ENCODE measurements at places on chromosomes 5 and 9. TPM values are rescaled to one million over a fixed set of nuclear protein-coding genes. Genes with fewer than 3 reads are reported as not detected.

DNA sequence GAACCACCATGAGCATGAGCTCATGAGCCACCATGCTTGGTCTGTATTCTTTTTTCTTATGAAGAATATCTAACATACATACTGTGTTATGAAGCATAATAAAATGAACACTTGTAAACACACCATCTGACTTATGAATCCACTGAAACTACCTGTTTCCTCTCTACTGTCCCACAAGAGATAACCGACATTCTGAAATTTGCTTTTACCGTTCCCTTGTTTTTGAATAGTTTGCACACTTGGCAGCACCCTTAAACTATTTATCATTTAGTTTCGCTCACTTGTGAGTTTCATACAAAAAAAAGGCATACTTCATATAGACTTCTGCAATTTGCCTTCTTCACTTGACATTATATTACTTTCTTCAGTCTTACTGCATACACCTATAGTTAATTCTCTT lies 8.9 kb downstream of the LARS1 start:
- no peak for DNase-seq

The STOM gene
- 15.1 TPM for total RNA-seq

DNA sequence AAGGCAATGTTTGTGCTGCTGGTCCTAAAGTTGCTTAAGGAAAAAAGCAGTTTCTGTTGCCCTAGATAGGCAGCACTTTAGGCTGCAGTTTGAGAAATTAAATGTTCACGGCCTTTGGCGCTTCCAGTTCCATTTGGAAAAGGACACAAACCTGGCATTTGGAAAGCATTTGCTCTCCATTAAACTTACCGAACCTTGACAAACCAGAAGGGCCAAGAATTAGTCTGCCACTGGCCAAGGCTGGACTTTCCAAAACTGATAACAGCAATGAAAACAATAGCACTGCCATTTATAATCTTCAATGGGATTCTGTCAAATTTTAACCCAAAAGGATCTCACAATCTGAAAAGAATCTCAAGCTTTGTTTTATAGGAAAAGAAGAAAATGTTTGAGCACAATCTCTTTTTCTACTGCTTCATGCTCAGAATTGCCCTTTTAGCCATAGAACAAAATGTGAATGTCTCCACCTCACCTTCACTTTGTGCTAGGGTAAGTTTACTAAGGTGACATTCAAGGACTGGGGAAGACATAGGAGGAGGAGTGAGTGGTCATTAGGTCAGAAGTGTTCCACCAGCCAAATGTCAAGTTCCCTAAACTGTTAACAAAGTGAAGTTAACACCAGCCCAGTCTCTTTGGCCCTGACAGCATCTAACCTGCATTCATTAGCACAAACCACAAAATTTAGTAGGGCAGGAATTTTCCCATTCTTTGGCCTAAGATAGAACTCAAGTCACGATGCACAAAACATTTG lies 583.4 kb upstream of the DMAC1 start:
- DNase-seq: no peak

The IL3 gene
- total RNA-seq: not detected

GRCh38 chr9:2907411-2907810 lies 63.5 kb upstream of the PUM3 start:
- DNase-seq: no peak

DNA sequence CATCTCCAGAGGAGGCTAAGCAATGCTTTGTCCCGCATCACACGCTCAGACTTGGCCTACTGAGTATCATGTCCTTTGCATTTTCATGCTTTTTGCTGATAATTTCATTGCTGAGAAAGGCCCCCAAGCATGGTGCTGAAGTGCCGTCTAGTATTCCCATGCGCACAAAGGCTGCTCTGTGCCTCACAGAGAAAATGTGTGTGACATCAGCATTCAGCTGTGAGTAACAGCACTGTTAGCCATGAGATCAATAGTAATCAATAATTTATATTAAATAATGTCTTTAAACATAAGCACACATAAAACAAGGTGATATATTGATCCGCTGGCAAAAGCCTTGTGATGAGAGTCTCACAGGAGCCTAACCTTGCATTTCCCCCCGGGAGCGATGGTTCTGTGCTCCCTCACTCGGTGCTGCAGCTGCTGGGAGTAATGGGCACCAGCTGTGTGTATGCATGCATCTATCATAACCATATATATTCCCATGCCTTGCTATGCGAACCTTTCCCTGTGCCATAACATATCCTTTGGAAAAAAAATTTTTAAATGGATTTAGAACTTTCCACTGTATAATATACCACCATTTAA lies 50.4 kb upstream of the RNF130 start:
- no peak for DNase-seq

The CXCL14 gene
- total RNA-seq: 7.7 TPM

The ADAMTS2 gene
- 3.3 TPM for total RNA-seq

GRCh38 chr5:32545102-32545800 lies 40.1 kb upstream of the SUB1 start:
- DNase-seq: no peak

DNA sequence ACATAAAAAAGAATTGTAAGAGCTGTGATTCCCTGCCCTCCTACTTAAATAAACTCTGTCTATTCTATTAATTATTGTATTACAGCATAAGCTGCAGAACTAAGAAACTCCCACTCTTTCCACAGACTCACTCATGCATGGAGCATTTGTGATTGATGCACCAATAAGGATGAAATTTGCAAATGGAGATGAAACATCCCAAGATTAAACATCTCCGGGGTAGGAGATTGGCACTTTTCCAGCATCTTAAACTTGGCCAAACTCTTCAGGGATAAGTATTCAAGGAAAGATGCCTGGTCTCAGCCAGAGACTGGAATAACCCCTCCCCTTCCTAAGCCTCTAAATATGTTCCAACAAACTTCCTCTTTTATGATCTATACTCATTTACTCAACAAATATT lies 472.0 kb downstream of the ACTL7B start:
- DNase-seq: no peak

DNA sequence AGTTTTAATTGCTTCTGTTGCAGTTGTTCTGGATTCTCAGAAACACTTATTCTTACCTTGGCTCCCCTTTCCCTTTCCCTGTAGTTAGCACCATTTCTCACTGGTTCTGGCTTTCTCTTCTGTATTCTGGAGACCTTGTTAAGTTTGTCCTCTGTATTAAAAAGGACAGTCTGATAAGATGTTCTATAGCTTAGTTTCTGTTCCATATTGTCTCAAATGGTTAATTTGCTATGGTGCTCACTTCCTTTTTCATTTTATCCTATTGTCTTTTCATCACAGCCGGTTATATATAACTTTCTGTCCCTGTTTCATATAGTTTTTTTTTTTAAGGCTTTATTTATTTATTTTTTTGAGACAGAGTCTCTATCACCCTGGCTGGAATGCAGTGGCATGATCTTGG lies 41.4 kb upstream of the KIAA1958 start:
- DNase-seq: no peak

- no peak for DNase-seq
Observed at GRCh38 chr9:91942201-91942600, 7.8 kb downstream of the ROR2 start.

DNA sequence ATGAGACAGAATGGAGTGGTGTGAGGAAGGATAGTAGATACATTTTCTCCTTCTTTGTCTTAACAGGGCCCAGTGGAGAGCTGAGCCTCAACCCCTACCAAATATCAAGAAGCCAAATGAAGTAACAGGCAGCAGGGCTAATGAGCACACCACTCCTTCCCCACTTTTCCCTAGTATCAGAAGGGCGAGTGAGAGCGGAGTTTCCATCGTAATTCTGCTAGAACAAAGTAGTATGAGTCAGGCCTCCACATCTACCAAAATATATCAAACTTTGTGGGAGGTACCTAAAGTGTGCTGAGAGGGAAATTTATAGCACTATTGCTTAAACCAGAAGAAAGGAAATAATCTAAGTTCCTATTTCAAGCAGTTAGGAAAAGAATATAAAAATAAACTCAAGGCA lies 769.0 kb upstream of the RGMB start:
- DNase-seq: no peak

DNA sequence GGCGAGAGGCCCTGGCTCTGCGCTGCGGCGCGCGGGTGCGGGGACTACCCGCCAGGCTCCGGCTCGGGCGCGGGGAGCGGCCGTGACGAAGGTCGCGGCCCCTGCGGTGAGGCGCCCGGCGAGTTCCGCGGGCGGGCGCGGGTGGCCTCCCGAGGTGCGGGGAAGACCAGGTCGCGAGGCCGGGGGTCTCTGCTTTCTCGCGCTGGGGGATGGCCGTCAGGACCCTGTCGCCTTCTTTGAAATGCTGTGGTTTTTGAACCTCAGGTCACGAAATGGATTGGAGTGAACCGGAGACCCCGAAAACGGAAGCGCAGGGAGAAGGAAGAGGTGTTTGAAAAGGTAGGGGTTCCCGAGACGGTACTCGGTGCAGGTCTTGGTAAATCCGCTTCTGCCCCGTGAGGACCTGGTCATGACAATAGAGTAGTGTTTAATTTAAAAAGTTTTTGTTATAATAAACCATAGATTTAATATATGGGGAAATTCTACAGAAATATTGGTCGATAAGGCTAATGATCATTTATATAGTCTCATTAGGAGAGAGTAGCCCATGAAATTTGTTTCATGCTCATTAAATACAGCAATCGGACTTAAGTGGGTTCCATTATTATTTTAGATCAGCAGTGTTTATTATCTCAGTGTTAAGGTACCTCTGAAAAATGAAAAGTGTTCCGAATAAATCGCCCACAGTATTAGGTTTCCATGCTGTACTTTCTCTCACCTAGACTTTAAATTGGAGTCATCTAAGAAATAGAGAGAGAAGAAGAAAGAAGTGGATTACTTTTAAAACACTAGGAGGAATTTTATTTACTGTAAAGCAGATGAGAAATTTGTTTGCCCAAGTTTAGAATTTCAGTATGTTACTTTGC lies 279.0 kb downstream of the AOPEP start:
- no peak for DNase-seq

DNA sequence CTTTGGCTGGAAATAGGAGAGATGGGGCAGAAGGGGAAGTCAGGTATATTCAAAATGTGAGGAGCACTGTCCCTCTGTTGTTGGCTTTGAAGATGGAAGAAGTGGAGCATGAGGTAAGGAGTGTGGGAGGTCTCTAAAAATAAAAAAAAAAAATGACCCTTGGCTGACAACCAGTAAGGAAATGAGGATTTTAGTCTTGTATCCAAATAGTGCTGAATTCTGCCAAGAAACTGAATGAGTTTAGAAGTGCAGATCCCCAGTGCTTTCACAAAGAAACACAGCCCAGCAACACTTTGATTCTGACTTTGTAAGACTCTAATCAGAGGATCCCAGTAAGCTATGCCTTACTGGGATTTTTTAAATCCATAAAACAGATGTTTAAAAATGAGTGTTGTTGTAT lies 367.9 kb downstream of the CYLC2 start:
- DNase-seq: no peak

DNA sequence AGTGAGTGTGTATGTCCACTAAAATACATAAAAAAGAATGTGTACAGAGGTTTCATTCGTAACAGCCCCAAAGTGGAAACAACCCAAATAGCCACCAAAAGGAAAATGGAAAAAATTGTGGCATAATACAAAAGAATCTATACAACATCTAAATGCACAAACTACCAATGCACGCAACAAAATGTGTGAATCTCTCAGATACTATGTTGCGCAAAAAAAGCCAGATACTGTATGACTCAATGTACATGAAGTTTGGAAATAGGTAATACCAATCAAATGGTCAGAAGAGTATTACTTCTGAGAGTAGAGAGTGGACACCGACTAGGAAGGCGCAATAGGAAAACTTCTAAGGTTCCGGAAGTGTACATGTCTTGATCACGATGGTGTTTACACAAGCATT lies 2.4 kb downstream of the XPA start:
- no peak for DNase-seq

- DNase-seq: no peak
Observed at GRCh38 chr9:89888677-89889076, 283.9 kb downstream of the GADD45G start.

DNA sequence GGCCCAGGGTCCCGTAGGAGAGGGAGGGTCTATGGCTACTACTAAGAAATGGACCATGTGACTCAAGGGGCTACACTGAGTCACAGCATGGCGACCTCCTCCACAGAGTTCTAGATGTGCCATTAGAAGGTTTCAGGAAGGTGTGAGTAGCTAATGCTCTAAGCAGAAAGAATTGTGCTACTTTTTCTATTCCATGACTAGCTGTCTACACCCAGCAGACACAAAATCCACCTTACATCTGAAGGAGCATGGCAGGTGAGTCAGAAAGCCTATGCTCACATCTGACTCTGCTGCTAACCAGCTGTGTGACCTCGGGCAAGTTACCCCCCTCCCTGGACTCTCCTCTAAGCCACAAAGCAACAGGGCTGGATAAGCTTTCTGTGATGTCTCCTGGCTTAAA lies 14.4 kb upstream of the MEIKIN start:
- DNase-seq: no peak

DNA sequence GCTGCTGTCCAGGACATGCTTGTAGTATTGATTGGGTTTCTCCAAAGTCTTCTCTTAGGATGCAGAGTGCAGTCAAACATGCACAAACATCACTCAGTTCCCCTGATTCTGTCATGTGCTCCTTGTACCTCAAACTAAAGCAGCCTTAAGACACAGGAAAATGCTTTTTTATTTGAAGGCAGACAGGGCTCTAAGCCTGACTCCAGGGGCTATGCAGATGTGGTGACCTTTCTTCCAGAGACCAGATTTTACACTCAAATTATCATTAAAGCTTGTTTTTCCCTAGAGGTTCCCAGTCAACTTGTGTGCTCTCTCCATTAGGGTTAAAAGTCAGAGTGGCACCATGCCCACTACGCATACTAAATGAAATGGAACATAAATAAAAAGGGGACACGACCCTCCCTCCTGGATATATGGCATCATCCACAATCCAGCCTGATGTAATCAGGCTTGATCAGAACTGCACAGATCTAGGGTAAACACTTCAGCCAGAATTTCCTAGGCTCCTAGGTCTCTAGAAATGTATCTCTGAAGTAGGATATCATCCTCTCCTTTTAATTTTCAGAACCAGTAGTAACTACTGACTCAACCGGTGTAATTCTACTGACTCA lies 771.1 kb downstream of the NR2F1-AS1 start:
- no peak for DNase-seq

The SOX30 gene
- under 0.01 TPM for total RNA-seq

DNA sequence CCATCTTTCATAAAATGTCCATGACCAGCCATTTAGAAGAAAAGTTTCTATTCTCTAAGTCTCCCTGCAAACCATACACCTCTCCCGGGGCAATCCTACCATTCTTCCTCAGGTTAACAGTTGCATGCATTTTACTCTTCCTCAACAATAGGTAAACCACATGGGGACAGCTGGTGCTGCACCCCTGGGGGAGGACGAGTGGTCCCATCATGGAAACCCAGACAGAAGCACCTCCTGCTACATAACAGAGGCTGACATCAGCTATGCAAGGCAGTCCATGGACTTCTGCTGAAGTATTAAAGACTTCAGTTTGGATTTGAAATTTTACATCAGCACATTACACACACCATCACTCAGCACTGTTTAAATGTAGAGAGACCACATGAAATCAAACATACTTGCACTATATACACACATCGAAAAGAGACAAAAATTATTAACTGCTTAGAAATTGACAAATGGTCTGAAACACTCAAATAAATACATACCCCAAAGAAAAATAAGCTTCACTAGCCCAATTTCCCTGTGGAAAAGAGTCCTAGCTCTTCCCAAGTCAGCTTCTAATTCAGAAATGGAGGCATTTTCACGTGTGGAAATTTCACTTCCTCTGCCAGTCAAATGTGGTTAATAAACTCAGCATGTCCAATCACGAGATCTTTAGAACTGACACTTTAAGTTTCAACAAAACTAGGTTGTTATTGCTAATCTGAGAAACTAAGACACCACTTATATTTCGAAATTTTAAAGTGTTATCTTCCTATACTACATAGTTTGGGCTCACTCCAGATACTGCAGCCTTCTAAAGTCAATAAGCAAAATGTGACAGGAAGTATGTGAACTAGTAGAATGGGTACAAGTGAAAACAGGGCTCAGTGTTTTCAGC lies 173.4 kb downstream of the ROR2 start:
- DNase-seq: no peak
